Left ventricle myocardium superior (tissue), 1 donor: ENCODE measurements at places on chromosomes 2 and 18.

DNA sequence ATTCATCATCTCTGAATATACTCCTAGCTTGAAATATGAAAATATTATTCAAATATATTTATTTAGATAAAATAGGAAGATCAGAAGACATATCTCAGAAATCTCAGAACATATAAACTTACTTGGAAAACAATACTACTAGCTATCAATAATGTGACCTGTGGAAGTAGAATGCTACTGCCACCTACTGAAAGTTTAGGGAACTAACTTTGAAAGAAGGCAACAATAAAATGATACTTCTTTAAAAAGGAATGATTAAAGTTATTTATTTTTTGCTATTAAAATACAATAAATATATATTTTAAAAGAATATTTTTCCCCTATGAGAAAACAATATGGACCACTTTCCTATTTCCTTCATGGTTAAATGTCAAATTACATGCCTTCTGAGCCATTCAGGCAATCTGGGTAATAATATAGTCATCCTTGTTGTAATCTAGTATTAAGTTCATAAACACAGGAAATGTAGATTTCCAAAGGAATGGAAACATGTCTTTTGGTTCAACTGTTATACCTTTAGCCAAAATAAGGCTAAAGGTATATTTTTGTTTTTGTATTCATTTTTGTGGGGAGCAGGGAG is 26.0 kb downstream of the ACADL start:
- DNase-seq: no peak

GRCh38 chr2:223826995-223827394 is 10.4 kb downstream of the AP1S3 start:
- no peak for DNase-seq

- DNase-seq: no peak
These were observed 27.8 kb upstream of the RNF125 start for GRCh38 chr18:31990823-31991222.

DNA sequence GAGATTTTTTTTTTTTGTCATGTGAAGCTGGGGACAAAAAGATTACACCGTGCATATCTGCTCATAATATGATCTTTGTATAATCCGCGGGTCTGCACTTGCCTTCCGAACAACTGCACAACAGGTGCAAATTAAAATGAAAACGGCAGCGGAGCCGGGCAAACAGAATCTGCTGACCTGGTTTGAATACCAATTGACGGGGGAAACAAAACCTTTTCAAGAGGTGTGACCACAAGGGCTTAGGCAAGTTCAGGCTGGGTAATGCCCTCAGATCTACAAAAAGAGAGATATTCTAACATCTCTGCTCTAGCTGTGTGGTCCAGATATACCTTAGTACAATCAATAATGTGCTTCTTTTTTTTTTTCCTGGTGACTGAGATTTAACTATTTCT is 88.5 kb downstream of the ZEB2 start:
- no peak for DNase-seq

GRCh38 chr2:151999053-151999452 is 99.8 kb downstream of the CACNB4 start:
- peak; percentile 31 for DNase-seq

- no peak for DNase-seq
These were observed 428.4 kb upstream of the ZEB2 start for GRCh38 chr2:144948205-144948855.

- no peak for DNase-seq
These were observed 52.5 kb downstream of the POLR1A start for GRCh38 chr2:86053166-86053565.

- DNase-seq: no peak
These were observed 17.7 kb upstream of the SIX2 start for GRCh38 chr2:45026924-45027450.
